T follicular helper cell (primary cell): ENCODE measurements at places on chromosomes 3 and 15.

GRCh38 chr15:75723847-75724660 is 11.4 kb upstream of the CSPG4 start:
- peak; percentile 33 for DNase-seq

DNA sequence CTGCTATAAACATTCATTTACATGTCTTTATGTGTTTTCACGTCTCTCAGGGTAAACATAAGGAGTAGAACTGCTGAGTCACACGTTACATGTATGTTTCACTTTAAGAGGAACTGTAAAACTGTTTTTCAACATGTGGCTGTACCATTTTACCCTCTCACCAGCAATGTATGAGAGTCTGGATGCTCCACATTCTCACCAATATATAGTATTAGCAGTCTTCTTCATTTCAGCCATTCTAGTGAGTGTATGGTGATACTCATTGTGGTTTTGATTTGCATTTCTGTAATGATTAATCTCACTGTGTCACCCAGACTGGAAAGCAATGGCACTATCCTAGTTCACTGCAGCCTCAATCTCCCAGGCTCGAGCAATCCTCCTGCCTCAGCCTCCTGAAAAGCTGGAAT is 37.1 kb downstream of the PHC3 start:
- no peak for DNase-seq

GRCh38 chr3:116077557-116077956 is 367.7 kb downstream of the LSAMP start:
- DNase-seq: no peak

GRCh38 chr3:184461219-184461618 is 81.4 kb downstream of the CHRD start:
- DNase-seq: no peak

- DNase-seq: no peak
These were observed 115.0 kb downstream of the RAP2B start for GRCh38 chr3:153277029-153277428.

GRCh38 chr3:15450438-15451215 is 23.2 kb downstream of the EAF1 start:
- DNase-seq: no peak

DNA sequence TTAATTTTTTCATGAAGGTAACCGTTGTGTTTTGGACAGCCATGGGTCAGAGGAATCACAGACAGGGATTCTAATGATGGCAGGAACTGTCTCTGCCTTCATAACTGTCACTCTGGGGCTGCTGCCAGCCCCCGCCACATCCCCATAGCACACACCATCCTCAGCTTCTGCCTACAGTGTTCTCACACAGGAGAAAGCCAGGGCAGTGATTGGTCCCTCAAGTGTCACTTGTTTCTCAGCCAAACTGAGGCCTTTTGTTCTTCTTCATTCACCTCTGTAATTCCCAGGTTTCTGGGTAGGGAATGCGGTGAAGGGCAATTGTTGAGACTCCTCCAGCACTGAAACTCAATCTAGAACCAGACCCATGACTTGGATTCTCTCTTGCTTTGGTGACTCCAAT is 65.4 kb upstream of the C3orf80 start:
- DNase-seq: no peak
